ENCODE measurements at places on chromosomes 5 and 9. TPM values are rescaled to one million over a fixed set of nuclear protein-coding genes. Genes with fewer than 3 reads are reported as not detected.

The VLDLR gene
- total RNA-seq = 4.2 TPM

The GLDC gene
- total RNA-seq = 1.3 TPM

The TMEM174 gene
- not detected for total RNA-seq

The RGS3 gene
- total RNA-seq = 27.3 TPM

The NME5 gene
- 2.6 TPM for total RNA-seq

The GNA14 gene
- 2.2 TPM for total RNA-seq

The SLC2A8 gene
- 6.7 TPM for total RNA-seq

The FOXI1 gene
- not detected for total RNA-seq

The ORM2 gene
- total RNA-seq = not detected

The PRR7 gene
- total RNA-seq = 26.0 TPM

The PCDHGA12 gene
- total RNA-seq = 43.9 TPM
